ENCODE measurements at places on chromosomes 16 and 17.
A peak's percentile ranks its signal among the peaks of the same experiment; 100 is the strongest.

DNA sequence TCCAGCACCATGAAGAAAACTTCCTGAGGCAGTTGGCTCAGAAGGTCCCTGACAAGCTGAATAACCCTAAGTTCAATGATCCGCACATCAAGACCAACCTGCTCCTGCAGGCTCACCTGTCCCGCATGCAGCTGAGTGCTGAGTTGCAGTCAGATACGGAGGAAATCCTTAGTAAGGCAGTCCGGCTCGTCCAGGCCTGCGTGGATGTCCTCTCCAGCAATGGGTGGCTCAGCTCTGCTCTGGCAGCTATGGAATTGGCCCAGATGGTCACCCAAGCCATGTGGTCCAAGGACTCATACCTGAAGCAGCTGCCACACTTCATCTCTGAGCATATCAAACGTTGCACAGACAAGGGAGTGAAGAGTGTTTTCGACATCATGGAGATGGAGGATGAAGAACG is 88.4 kb upstream of the SMURF2 start:
- no peak for DNase-seq

DNA sequence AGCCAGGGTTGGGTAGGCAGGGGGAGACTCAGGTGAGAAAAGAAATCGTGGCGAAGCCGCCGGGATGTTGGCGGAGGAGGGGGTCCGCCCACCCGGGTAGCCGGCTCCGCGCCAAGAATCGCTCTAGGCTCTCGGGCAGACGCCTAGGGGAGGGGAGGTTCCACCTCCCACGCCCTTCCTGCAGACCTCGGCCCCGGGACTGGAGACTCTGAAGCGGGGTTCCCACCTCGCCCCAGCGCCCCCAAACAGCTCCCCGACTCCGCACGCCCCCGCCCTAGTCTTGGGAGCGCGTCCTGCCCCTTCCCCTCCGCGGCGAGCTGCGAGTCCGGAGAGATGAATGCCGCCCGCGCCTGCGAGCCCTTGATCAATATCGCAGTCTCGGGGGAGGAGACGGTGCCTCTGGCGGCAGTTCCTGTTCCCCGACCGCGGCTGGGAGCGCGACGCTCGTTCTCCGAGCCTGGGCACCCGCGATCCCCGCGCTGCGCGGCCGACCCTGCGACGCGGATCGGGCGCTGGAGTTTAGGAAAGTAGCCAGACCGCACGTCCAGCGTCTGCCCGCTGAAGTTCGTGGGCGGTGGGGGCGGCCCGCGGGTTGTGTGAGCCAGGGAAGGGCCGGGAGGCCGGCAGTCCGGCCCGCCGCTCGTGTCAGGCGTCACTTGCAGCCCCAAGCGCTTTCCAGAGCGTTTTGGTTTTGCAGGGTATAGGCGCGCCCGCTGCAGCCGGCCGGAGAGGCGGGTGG is 790 bp downstream of the CRHR1 start:
- peak; percentile 47 for DNase-seq

- DNase-seq: no peak
These were observed 10.3 kb downstream of the EPN2 start for GRCh38 chr17:19247473-19247872.

DNA sequence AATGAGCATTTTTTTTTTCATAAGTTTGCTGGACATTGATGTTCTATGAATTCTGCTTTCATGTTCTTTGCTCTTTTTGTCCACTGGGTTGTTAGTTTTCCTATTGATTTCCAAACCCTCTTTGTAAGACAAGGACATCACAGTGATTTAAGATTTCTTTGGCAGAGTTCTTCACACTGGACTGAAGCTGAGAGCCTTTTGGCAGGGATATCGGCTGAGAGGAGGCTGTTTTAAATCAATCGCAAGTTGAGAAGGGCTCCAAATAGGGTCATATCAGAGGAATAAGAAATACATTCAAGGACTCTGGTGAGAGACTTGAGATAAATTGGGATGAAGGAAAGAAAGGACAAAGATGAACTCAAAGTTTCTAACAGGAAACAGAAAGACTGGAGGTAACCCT is 165.8 kb upstream of the AXIN2 start:
- no peak for DNase-seq

- DNase-seq: no peak
These were observed 5.6 kb downstream of the GLG1 start for GRCh38 chr16:74601126-74601871.

DNA sequence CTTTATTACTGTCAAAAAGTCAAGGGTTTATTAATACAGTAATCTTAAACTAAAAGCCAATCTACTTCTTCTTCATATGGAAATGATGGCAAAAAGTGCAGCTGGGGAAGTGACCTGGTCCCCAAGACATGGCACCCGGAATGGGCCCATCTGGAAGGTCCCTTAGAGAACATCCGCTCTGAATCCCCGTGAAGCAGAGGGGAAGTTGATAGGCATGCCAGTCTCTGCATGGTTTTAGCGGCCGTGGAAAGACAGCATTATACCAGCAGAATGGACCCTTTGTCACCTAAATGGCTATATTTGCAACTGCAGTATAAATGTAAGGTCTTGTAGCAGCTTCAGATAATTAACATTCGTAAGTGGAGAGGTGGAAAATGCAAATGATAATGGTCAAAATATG is 32.4 kb downstream of the COTL1 start:
- DNase-seq: no peak

- peak; percentile 70 for DNase-seq
These were observed 5.4 kb downstream of the CTRL start for GRCh38 chr16:67926181-67926750.

DNA sequence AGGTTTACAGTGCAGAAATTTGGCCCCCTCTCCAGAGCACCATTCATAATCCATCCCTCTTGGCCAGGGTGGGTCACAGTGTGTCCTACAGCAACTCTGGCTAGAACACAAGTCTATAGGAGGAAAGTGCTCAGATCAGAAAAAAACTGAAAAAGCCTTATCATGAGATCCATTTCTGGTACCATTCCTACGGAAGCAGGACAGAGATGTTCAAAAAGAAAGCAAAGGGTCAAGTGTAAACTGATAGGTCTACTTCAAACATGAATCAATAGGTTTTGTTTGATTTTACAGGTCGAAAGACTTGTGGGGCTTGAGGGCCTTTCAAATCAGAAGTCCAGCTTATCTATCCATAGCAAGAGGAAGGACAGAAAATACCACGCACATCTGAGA is 326.4 kb downstream of the SOX9 start:
- no peak for DNase-seq

DNA sequence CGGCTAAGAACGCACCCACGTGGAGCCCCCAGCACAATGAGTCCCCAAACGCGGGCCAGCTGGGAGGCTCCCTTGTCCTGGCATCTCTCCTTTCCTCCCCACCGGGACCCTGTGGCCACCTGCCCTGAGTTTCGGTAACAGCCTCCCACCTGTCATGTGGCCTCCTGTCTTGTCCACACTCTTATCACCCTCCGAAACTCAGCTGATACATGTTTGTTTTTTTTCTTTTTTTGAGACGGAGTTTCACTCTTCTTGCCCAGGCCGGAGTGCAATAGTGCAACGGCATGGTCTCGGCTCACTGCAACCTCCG is 105.7 kb upstream of the CREBBP start:
- no peak for DNase-seq

DNA sequence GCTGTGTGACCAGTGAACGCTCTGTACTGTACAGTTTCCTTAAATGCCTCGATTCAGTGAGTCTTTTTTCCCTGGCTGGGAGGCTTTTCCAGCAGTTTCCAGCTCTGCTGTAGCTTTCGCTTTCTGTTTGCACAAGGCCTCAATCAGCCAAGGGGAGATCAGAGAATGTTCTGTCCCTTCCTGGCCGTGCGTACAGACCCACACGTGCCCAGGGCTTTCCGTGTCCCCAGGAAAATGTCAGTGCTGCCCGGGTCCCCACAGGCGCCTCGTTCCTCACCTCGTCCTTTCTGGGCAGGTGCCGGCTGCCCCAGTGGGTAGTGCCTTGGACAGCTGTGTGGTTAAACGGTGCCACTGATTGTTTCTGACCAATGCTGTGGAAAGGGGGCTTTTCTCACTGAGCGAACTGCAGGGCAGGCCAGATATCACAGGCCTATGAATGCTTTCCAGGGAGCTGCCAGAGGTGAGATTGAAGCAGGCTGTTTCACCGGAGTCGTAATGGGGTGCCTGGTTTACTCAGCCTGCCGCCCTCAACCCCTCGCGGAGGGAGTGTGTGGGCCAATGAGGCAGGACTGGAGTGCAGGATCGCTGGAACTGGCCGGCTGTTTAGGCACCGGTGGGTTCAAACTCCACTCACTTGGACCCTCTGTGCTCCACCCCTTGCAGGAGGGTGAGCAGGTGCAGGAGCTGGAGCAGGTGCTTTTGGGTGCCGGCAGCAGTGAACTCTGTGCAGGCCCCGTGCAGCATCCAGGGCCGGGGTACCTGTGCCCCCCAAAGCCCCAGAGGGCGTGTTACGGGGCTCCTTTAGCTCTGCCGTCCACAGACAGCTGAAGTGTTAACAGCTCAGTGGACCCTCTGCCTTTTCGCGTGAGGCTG is 44.4 kb downstream of the ZNF778 start:
- no peak for DNase-seq
